ENCODE measurements at places on chromosomes 3 and 15.

DNA sequence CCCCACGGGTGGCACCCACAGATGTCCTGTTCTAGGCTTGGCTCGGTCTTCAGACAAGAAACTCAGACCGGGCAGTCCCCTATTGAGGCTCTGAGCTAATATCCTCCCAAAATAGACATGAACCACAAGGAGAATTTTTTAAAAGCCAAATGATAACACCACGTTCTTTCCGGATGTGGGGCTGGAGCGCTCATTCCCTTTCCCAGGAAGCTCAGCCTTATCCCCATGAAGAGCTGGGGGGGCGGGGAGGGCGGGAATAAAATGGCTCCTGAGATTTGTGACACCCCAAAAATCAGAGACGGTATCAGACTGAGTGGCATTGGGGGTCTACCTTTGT is 1.1 kb downstream of the SLC6A1 start:
- DNase-seq: no peak

- DNase-seq: no peak
These were observed 254.3 kb upstream of the ARHGEF26 start for GRCh38 chr3:153866901-153867300.

DNA sequence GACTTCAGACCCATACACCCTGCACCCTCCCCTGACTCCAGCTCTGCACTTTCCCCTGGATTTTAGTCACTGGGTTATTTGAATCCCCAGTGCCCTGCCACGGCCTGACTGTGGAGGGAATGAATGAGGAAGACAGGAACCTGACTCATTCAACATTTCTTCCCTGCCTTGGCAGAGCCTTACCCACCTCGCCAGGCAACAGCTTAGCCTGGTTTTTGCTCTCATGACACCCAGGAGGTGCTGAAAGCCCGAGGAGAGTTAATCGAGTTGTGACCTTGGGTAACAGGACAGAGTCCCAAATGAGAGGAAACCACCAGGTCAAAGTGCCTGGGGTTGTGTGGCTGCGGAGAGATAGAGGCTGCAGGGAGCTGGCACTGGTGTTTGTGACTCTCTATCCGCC is 128.3 kb downstream of the SMAD6 start:
- no peak for DNase-seq

DNA sequence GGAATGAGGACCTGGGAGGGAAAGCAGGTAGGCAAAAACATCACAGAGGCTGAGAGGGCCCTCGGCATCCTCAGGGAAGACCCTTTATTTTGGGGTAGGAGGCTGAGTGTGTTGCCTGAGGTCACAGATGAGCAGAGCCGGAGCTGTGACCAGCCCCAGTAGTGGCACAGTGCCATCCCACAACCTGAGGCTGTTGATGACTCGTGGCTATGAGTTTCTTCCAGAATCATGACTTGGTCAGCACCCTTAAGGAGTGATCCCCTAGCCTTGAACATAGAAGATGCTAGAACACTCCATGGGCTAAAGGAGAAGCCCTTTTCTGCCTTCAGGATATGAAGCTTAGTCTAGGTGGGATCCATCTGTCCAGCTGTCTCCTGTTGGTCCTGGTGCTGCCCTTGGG is 19.5 kb upstream of the CXCR6 start:
- DNase-seq: no peak

DNA sequence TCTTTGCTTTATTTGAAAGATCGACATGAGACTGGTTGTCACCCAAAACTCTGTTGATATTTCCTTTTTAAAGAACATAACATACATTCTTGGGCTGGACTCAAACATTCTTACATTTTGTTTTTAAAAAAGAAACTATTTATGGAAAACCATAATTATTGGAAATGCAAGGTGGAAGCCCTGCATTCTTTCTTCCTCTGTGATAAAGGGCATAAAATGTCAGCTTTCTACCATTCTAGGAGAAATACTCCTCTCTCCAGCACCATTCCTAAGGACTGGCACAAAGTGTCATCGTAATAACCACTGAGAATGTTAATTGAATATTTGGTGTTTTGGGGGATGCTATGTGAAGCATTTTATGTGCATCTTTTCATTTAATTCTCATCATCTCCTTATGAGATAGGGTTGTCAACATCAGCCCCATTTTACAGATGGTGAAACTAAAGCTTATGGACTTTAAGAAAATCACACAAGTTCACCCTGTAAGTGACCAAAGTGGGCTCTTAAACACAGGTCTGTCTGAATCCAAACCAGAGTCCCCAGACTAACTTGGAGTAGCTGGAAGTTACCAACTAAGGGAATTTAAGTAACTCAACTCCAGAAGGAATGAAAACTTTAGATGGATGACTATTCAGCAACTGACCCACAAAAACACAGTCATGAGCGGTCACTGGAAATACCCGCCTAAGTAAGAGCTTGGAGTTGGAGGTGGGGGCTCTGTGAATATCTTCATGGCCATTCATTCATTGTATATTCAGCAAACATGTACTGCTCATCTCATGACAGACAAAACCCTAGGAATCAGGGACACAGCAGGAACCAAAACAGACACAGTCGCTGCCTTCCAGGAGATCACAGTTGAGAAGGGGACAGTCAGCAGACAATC is 45.9 kb upstream of the LMCD1 start:
- no peak for DNase-seq

- no peak for DNase-seq
These were observed 28.4 kb upstream of the IFT57 start for GRCh38 chr3:108250626-108251025.

- DNase-seq: no peak
These were observed 268.7 kb downstream of the TBL1XR1 start for GRCh38 chr3:176928582-176928931.

DNA sequence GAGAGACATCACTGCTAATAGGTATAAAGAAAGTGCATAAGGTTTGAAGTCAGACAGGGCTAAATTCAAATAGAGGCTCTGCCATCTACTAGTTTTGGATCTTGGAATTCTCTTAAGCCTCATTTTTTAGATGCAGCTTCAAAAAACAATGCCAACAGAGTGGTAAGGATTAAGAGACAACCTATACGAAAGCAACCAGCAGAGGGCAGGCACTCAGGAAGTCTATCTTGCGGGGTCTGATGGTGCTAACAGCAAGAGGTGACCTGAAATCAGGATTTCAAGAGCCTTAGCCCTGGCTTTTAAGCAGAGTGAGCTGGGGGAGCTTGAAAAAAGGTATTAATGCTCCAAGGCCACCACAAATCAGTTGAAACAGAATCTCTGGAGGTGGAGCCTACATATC is 40.7 kb downstream of the LDHAL6B start:
- DNase-seq: peak; percentile 81

DNA sequence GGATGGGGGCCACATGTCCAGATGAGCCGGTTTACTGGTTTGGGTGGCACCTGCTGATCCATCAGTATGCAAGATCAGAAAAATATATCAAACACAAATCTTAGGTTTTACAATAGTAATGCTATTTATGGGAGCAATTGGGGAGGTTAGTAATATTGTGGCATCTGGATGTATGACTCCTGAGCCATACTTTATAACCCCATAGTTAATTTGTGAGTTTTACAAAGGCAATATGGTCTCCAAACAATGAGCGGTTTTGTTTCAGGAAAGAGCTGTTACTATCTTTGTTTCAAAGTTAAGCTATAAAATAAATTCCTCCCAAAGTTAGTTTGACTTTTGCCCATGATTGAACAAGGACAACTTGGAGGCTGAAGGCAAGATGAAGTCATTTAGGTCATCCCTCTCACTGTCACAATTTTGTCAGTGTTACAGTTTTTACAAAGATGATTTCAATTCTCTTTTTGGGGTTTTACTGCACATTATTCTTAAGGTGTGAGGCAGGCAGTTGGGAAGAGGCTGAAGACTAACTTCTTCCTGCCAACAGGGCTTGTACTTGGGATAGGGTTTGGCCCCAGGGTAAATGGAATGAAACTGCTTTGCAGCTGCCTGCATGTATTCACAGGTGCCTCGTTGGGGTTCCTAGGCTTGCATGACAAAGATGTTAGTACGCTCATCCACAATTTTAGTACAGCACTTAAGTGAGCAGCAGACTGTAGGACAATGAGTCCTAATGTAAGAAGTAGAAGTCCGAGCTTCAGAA is 296.6 kb upstream of the NDN start:
- no peak for DNase-seq

DNA sequence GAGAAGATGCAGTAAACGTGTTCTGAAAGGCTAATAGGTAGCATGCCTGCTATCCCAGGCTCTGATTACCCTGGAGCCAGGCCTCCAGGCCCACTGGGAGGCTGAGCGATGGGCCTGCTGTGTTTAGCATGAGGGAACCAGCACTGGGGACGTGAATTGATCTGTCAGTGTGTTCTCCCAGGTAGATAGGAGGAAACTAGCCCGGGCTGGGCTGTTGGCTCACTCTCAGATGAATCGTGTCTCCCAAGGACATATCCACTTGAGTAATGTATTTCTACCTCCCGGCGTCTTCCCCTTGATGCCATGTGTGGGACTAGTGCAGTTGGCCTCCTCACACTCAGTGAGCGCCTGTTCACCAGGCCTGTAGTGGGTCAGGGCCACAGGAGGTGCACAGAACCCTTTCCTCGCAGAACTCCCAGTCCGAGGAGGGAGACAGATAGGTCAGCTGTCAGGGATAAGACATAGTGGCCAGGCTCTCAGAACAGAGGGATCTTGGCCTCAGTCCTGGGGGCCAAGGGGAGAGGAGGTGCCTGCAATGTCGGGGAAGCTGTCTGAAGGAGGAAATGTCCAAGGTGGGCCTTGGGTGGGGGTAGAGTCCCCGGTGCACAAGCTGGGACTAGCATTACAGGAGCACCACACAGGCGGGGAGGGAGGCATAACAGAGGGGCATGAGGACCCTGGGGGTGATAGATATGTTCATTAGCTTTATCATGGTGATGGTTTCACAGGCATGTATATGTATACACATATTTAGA is 111.7 kb downstream of the DNAJB8 start:
- DNase-seq: no peak

- DNase-seq: peak; percentile 87
These were observed 4.3 kb upstream of the LSMEM2 start for GRCh38 chr3:50274371-50275104.

DNA sequence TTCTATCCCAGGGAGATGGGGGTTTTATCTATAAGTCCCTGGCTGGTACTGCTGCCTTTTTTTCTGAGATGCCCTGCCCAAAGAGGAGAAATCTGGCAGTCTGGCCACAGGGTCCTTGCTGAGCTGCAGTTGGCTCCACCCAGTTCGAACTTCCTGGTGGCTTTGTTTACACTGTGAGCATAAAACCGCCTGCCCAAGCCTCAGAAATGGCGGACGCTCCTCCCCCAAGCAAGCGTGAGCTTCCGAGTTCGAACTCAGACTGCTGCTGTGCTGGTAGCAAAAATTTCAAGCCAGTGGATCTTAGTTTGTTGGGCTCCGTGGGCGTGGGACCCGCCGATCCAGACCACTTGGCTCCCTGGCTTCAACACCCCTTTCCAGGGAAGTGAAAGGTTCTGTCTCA is 126.8 kb upstream of the SUCLG2 start:
- DNase-seq: no peak

- DNase-seq: no peak
These were observed 62.9 kb downstream of the ATG7 start for GRCh38 chr3:11335056-11335608.

DNA sequence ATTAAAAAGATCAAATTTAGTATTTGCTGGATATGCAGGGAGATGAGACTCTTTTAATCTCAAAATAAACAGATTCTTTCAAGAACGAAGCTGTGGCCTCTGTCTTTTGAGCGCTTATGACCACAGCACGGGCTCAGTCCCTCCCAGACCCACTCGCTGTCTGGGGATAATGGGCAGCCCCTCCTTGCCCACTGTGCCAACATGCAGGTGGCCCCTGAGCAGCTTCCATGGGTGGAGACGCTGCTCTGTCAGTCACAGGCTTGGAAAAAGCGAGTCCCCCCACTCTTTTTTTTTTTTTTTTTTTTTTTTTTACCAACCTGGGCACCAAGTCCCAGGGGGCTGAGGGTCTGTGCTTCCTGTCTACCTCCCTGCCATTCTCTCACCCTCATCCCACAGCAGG is 150.9 kb downstream of the LRRK1 start:
- no peak for DNase-seq

DNA sequence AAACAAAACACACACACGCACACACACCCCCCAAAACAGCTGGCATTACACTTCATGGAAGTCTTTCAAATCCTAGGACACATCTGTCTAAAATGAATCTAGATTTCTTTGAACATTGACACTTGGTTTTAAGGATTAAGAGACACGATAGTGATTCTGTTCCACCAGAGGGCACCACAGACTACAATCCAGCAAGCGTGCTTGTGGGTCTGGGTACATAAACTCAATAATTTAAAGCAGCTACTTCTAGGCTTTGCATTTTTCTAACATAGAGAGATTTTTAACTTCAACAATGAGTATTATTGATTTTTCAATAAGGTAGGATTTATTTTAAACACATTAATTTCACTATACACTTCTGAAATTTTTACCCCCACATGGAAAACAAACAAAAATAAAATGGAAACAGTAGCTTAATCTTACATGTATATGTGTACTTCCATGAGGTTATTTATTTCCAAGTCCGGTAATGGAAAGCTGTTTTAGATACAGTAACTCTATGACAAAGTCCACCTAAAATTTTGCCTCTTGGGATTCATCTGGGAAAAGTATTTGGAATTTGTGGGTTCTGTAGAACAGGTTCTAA is 564.0 kb upstream of the TGFBR2 start:
- peak; percentile 64 for DNase-seq

GRCh38 chr15:95266451-95267061 is 1035.2 kb downstream of the MCTP2 start:
- no peak for DNase-seq

GRCh38 chr3:35745802-35746484 is 106.6 kb downstream of the ARPP21 start:
- DNase-seq: no peak

GRCh38 chr3:183812761-183813445 is 12.5 kb downstream of the MAP6D1 start:
- DNase-seq: no peak

DNA sequence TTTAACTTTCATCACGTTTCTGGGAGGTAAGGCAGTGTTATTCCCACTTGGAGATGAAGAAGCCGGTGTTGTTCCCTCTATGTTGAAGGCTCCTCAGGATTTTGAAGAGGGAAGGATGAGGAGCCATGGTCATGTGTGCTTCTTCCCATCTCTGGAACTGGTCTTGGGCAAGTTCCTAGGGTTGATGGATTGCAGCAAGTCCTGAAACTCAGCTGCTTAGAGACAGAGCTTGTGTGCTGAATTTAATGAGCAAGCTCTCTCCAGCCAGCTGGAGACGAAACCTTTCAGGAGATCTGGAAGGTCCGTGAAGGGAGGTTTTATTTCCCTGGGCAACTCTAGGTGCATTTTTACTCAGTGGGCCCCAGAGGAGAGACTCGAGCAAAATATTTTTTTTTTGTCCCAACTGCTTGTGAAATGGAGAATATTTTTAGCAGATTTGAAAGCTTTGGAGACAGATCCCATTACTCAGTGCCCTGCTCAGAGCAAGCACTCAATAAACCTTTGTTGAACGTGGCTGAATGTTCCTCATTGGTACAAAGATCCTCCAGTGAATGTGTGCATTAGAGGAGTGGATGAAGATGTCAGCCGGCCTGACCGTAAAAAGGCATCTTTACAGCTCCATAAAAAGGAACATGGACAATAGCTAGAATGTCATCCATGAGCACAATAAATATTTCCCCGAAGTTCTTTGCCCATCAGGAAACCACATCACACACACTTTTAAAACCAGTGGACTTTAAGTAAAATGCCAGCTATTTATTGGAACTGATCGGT is 55.6 kb upstream of the RGMA start:
- no peak for DNase-seq
